Stimulated activated CD4-positive, alpha-beta T cell treated with anti-CD3 and anti-CD28 coated beads, Interleukin-4, amount 100 ng/mL, for 24 hours (primary cell): ENCODE measurements at places on chromosomes 16 and 17.

GRCh38 chr16:88558457-88559442 lies 11.5 kb upstream of the ZC3H18 start:
- DNase-seq, result no peak

DNA sequence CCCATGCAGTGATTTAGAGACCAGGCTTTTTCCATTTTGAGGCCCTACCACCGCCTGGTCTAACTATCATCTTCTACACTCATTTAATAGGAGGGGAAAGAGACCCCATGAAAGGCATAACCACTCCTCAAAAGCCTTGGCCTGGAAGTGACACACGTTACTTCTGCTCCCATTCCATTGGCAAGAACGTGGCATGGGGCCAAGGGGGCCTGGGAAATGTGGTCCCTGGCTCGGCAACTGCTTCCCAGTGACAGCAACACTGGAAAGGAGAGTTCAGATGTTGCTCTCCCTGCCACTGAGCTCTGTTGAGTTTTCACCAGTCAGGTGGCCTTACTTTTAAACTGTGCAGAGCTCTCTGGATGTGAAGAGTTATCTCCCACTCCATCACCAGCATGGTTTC lies 45.2 kb upstream of the MAP3K14 start:
- no peak for DNase-seq

GRCh38 chr16:1297018-1297696 lies 12.3 kb upstream of the UBE2I start:
- DNase-seq, result no peak

GRCh38 chr16:75820672-75821071 lies 94.4 kb upstream of the CPHXL start:
- no peak for DNase-seq

GRCh38 chr16:57585051-57585687 lies 42.7 kb downstream of the ADGRG5 start:
- no peak for DNase-seq

GRCh38 chr16:79007614-79008013 lies 592.9 kb downstream of the MAF start:
- peak; percentile 17 for DNase-seq
